ENCODE measurements at places on chromosomes 5 and 9. TPM values are rescaled to one million over a fixed set of nuclear protein-coding genes. Genes with fewer than 3 reads are reported as not detected.

SPACA9 gene
- polyA plus RNA-seq = 17.1 TPM

ANKRD20A1 gene
- polyA plus RNA-seq = not detected

SLC6A19 gene
- 69.3 TPM for polyA plus RNA-seq

SLC36A2 gene
- polyA plus RNA-seq = 46.2 TPM

MCC gene
- 2.4 TPM for polyA plus RNA-seq

PFN3 gene
- polyA plus RNA-seq = not detected

CAMK4 gene
- 0.37 TPM for polyA plus RNA-seq

ARHGEF37 gene
- polyA plus RNA-seq = 6.9 TPM

MCIDAS gene
- polyA plus RNA-seq = not detected

SURF2 gene
- polyA plus RNA-seq = 61.2 TPM

ARL14EPL gene
- polyA plus RNA-seq = not detected

DOCK8 gene
- polyA plus RNA-seq = 5.0 TPM

FGFR4 gene
- 50.2 TPM for polyA plus RNA-seq

TEK gene
- polyA plus RNA-seq = 16.1 TPM

IFNA13 gene
- not detected for polyA plus RNA-seq

ZNF462 gene
- 1.8 TPM for polyA plus RNA-seq

KIF4B gene
- polyA plus RNA-seq = not detected

DTWD2 gene
- polyA plus RNA-seq = 3.7 TPM

Data from kidney (tissue), 22 donors.